ENCODE measurements at places on chromosomes 13 and 19.
A peak's percentile ranks its signal among the peaks of the same experiment; 100 is the strongest.

DNA sequence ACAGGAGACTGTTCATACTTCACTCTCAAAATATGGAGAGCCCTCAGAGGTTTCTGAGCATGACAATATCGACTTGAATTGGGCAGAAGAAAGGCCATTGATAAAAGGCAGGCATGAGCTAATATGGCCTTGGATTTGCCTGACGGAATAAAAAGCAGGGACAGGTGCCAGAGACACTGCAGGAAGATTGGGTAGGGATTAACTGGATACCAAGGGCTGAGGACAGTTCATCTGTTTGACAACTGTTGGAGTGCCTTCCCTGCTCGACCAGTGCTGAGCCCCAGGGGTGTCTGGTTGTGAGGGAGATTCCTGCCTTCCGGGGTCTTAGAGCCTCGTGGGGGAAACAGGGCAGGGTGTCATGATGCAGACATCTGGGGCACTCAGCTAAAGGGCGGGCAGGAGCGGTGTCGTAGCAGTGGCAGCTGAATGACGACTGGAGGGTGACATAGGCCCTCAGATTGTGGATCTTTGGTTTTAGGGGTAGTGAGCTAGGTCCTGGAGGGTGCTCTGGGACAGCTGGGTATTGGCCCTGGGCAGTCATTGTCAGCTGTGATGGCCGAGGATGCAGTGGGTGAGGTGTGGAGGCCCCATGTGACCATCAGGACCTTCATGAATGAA, 12.3 kb downstream of the GATAD2A start:
- no peak for DNase-seq

DNA sequence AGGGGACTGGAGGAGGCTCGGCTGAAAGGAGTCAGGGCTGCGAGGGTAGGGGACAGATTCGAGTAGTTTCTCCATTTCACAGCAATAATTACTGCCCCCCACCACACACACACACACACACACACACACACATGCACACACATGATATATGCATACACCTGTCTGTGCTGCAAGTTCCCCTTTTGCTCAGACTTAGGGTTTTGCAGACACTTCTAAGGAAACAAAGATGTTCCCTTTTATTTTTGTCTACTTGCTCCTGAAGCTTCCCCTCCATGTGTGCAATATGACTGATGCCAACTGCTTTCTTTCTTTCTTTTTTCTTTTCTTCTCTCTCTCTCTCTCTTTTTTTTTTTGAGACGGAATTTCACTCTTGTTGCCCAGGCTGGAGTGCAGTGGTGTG, 13.4 kb downstream of the MBD3L2B start:
- no peak for DNase-seq

GRCh38 chr19:46902402-46902766, 41.6 kb downstream of the ARHGAP35 start:
- DNase-seq = peak; percentile 64

DNA sequence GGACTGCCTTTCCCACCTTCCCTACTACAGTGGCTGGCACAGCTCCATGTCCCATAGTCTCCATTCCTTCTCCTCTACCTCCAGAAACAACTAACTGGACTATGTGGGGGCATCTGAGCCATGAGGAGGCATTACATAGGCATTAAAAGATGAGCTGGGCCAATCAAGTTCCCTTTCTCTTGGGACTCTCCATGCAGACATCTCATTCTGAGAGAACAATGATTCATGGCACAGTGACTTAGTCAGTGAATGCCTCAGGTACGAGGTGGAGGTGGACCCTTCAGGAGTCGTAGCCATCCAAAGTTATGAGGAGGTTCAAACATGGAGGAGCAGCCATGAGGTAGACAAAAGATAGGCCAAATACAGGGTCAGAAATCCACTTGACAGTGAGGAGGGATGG, 70.0 kb downstream of the GPC6 start:
- no peak for DNase-seq

DNA sequence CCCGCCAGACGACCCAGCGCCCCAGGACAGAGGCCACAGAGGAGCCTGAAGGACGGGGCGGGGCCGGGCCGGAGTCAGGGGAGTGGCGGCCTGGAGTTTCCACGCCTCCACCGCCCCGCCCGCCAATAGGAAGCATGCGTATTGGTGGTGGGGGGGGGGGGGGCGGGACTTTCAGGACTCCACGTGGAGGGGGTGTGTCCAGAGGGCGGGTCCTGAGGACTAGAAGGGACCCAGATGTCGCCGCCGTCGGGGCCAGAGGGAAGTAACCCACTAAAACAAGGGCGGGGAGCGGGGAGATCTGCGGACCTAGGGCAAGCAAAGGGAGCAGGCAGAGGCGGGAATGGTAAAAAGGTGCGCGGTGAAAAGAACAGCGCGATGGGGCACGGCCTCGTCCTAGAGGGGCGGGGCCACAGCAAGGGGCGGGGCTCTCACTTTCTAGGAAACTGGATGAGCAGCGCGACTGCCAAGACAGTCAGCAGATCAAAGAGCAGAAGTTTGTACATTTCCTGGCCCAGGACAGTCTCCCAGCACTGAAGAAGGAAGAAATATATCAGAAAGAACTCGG, 2.8 kb upstream of the LENG1 start:
- peak; percentile 89 for DNase-seq

DNA sequence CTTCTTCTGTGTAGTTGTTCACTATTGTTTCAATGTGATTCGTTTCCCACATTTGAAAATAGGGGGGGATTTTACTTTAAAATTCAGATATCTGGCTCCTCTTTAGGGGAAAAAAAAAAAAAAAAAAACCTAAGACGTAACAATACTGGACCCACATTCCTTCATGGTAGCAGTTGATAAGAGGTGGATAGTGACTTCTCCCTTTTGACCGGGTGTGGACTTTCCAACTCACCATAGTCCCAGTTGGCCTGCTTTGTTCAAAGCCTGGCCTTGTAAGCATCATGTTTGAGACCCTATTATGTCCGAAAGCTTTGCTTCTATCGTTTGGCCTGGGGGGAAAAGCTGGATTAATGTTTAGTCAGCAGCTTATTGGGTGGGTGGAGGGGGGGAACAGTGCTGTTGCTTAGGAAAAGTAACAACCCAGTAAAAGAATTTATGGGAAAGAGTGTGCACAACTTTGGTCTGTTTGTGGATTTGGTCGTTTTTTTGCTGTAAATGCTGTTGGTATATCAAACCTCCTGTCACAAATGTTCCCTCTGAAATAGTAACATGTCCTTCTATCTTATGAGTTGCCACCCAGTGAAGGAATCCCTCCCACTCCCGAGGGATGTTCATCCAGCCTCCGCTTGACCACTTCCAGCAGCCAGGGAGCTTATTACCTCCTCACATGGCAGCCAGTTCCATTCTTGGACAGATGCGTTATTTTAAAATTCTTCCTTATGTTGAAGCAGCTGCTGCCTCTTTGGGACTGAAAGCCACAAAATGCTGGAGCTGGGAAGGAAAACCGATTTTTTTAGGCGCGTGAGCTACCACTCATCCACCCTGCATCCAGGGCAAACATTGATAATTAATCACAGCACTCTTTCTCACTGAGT, 10.4 kb downstream of the SAMD4B start:
- no peak for DNase-seq

DNA sequence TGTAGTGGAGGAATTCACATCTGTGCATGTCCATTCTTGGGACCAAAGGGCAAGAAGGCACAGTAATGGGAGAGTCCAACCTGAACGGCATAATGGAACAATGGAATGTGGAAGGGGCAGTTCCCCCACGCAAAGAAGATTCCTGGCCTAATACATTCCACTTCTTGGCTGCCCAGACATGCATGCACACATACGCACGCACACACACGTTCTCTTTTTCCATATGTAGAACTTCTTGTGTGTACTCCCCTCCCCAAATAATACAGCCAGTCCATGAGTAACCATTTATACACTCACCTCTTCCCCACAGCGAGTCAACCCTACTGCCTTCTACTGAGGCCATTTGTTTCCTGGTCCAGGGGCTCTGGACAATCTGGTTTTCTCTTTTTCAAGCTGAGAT, 6.0 kb upstream of the STK24 start:
- DNase-seq = no peak

GRCh38 chr13:30493658-30494381, 28.1 kb upstream of the HMGB1 start:
- no peak for DNase-seq

DNA sequence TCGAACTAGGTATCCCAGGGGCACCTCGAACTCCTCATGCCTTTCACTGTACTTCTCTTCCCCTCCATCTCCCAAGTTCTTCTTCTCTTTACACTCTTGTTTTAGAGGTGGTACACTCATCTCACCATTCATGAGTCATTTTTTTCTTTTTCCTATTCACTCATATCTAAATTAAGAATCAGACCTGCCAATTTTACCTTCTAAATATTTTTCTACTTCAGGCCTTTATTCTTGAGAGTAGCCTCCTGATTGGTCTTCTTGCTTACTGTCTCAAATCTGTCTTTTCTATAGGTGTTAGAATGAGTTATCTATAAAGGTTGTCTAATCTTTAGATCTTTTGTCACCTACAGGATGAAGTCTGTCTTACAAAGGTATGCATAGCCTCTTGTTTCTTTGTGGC, 20.7 kb downstream of the TDRD3 start:
- DNase-seq = no peak

GRCh38 chr13:51623473-51623872, 39.2 kb downstream of the WDFY2 start:
- no peak for DNase-seq

GRCh38 chr13:22482496-22483000, 698.2 kb upstream of the SGCG start:
- no peak for DNase-seq

DNA sequence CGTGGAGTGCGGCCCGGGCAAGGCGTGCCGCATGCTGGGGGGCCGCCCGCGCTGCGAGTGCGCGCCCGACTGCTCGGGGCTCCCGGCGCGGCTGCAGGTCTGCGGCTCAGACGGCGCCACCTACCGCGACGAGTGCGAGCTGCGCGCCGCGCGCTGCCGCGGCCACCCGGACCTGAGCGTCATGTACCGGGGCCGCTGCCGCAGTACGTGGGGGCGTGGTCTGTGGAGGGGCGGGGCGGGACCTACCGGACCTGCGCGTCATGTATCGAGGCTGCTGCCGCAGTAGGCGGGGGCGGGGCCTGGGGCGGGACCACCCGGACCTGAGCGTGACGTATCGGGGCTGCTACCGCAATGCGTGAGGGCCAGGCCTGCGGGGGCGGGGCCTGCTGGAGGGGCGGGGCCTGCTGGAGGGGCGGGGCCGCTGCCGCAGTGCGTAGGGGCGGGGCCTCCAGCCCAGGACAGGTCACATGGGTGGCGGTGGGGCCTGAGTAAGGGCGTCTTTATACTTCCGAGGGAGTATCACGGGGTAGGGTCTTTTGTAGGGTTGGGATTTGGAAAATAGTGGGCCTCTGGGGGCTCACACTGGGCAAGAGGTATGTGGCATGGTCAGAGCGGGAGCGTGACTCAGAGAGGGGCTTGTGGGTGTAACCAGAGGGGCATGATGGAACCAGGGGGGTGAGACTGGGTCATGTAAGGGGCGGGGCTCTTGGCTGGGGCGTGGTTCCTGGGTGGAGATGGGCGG, 4.3 kb downstream of the FSTL3 start:
- peak; percentile 97 for DNase-seq

GRCh38 chr13:77653301-77653700, 44.2 kb upstream of the SLAIN1 start:
- no peak for DNase-seq

DNA sequence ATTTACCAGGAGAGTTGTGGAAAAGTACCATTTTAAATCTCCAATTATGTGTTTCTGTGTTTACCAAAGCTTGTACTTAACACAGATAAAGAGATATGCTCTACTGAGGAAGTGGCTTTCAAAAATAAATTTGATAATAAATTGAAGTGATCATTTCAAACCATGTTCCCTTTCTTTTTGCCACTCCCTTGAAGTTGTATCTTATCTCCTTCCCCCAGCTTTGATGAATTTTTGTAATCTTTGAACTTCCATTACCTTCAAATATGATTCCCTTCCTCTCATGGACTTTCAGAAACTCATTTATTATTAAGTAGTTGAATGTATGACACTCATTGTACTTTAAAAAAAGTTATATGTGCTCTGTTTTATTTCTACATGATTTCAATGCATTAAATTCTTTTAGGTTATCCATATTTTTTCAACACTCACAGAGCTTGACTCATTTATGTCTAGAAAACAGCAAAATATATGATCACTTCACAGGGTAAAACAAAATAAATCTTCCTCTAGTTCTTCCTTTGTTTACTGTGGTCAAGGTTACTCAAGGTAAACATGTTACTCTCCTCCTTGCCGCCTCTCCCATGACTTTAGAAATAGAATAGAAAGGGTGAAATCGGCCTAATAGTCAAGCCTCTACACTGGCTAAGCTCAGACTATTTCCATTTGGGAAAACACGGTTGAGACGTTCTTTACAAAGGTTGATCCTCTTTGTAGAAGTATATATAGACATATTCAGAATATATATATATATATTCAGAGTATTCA, 251.2 kb upstream of the SPRY2 start:
- no peak for DNase-seq

DNA sequence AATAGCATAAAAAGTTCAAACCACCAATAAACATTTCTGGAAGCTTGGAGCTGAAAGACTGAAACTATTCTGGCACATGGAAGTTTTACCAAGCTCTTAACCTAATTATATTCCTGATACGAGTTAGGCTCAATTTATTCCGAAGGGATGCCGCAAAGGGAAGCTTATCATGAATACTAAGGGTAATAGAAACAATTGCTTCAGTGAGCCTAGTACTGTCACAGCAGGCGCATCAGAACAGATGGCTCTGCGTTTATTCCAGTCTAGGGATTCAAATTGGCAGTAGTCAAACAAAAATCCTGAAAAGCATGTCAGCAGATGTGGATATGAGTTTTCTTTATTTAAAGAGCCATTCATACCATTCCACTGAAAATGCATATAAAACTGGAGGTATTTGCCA, 779.5 kb downstream of the GPC5 start:
- DNase-seq = no peak

- no peak for DNase-seq
Measured at GRCh38 chr19:29328586-29328985, 115.6 kb upstream of the UQCRFS1 start.

DNA sequence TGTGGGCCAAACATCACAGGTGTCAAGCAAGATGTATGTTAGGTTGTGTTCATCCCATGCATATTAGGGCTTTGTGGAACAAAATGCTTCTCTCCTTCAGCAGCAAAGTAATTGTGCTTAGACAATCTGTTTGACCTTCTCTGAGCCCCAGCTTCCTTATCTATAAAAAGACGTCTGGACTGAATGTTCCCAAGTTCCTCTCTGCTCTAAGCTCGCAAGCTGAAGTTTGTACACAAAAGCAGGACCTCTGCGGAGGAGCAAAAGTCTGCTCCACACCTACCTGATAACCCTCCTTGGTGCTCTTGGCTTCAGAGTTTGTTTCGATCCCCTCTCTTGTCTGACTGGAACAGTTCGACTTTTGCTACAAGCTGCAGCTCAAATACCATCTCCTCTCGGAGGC, 95.7 kb upstream of the UBL3 start:
- no peak for DNase-seq

GRCh38 chr19:18975869-18976268, 34.9 kb upstream of the HOMER3 start:
- DNase-seq = no peak

Measured in RWPE2 (cell line).